GOT3 (cell line): ENCODE measurements at places on chromosomes 6 and 20.

DNA sequence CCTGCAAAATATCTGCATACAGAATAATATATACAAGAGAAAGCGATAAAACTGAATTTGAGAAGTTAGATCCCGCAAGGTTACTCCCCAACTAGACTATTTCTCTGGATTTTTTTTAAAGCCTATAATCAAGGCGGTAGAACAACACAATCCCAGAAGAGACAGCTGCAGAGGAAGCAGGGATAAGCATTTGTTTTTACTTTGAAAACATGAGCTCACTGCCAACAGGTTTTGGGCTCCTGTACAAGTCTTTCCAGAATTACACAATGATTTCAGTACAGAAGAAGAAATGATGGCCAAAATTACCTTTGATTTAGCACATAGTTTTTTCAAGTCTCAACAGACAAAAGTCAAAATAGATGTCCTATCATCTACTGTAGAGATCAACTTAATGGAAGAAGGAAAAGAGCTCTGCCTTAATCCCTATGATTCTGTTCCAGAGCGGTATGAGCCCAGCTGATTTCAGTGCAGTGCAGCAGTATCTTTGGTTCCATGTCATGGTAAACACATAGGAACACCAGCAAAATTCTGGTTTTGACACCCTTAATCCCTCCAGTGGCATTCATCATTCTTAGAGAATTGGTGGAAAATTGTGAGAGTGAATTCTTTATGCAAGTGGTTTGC is 304.3 kb downstream of the HDGFL1 start:
- no peak for DNase-seq

GRCh38 chr6:122302067-122302466 is 97.4 kb upstream of the HSF2 start:
- no peak for DNase-seq

DNA sequence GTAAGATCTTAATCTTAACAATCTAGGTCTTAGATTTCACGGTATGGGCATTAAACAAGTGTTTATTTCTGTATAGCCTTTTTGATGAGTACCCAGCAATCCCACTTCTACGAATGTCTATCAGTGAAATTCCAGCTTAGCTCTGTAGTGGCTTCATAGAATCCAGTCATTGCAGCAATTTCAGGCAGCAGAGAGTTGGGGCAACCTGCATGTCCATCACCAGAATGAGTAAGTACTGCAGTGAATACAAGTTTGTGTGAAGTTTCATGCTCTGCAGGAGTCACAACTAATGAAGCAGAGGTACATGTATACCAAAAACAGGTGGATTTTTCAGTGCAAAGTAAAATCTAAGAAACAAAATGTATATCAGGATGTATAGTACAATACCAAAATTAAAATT is 151.7 kb downstream of the OR2B2 start:
- no peak for DNase-seq

GRCh38 chr6:27770724-27771123 is 141.5 kb downstream of the OR2B2 start:
- no peak for DNase-seq

DNA sequence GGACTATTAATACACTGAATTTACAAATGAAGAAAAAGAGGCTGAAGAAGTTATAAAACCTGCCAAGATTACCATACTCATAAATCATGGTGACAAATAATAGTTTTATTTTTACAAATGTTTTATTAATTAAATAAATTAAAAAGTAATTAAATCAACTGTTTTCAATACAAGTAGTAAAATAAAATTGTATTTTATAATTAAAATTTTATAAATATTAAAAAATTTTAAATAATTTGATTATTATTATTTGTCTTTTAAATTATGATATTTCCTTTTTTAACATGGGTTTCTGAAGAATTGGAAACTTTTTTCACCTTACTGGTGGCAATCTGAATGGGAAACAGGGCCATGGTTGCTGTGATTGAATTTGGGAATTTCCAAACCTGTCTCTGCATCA is 177.3 kb upstream of the TSHZ2 start:
- DNase-seq: no peak

DNA sequence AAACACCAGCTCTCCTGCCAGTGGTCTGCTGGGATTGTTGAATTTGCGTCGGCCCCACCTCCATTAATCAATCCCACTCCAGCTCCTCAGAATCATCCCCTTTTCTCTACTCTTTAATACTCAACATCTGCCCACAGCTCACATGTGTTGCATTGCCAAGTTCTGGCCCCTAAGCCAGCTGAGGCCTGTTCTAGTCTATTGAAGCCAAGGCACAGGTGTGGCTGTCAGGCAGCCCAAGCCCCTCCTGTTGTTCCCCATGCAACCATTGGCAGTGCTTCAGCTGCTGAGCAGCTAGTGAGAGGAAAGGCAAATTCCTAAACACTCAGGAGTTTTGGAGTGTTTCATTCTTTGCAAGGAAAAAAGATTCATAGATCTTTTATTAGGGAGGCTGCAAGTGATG is 128.0 kb upstream of the NT5E start:
- DNase-seq: no peak

DNA sequence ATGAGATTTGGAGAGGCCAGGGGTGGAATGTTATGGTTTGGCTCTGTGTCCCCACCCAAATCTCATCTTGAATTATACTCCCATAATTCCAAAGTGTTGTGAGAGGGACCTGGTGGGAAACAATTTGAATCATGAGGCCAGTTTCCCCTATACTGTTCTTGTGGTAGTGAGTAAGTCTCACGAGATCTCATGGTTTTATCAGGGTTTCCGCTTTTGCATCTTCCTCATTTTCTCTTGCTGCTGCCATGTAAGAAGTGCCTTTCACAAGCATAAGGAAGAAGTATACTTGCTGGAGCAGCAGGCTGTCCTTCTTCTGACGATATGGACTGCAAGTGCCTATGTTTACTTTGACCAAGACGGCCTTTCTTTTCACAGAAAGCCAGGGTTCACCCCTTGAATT is 270.5 kb downstream of the ESR1 start:
- DNase-seq: no peak

- DNase-seq: no peak
Measured at GRCh38 chr20:38667417-38667956, 56.8 kb upstream of the SLC32A1 start.

DNA sequence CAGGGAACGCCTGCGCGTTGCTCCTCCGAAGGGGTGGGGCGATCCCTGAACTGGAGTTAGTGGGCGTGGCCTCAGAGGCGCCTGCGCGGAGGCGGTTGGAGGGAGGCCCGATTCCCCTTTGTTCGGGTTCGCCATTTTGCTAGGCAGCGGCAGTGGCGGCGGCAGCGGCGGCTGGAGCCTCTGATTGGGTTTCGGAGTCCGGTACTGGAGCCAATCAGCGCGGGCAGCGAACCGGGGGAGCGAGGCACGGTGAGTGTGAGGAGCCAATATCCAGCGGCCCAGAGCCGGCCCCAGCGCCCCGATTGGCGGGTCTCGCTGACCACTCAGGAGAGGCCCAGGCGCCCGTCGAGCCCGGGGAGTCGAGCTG is at the start of gene NFYA:
Gene NFYA, plus strand, starts transcription at position 139 of the 367 bp plus-strand sequence. CDS start 6,116 bp downstream, outside the sequence.
- DNase-seq: peak; percentile 100

- DNase-seq: no peak
Measured at GRCh38 chr6:82138075-82138791, 109.3 kb downstream of the IBTK start.

GRCh38 chr6:167442796-167443680 is 118.2 kb downstream of the TTLL2 start:
- DNase-seq: no peak

DNA sequence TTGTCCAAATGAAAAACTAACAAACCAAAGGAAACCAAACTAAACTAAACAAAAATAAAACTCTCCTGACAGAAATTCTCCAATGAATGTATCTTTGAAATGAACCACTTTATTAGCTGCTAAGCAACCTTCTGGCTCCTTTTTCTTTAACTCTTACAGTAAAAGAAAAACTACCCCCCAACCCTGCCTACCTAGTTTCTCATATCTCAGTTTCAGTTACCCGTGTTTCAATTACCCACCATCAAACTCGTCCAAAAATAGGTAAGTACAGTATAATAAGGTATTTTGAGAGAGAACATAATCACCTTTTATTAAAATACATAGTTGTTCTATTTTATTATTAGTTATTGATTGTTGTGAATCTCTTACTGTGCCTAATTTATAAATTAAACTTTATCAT is 177.4 kb upstream of the THEMIS start:
- DNase-seq: no peak

DNA sequence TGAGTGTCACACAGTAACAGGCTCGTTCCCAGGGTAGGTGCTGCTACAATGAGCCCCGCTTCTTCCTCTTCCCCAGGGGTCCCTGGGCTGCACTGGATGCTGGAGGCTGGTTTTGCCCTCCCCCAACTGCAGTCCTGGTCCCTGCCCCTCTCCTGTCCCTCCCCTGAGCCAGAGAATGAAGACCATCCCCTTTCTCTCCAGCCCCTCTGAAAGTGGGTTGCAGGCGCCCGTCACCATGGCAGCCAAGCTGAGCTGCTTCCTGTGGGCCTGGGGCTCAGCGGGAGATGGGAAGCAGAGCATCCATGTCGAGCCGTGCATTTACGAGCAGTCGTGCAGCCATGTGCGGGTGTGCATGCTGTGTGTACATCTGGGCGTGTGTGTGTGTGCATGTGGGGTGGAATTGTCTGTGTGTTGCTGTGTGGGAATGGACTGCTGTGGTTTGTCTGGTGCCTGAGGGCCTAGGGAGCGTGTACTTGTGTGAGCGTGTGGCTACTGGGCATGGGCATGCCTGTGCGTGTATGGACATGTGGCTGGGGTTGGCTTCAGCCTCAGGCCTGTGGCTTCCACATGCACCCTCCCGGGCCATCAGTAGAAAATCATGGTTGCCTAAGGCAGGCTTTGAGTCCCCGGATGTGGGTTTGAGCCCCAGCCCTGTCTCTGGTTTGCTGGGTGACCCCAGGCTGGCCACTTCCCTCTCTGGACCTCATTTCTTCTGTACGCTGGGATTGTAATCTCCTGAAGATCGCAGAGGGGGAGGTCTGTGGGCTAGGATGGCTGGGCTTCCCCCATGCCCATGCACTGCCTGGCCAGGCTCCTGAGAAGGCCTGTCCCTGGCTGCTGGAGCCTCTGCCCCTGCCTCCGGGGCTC is 48.8 kb downstream of the SRC start:
- DNase-seq: no peak

- no peak for DNase-seq
Measured at GRCh38 chr20:57553376-57554018, 7.4 kb upstream of the PCK1 start.

- no peak for DNase-seq
Measured at GRCh38 chr6:104409913-104410312, 449.8 kb downstream of the HACE1 start.

DNA sequence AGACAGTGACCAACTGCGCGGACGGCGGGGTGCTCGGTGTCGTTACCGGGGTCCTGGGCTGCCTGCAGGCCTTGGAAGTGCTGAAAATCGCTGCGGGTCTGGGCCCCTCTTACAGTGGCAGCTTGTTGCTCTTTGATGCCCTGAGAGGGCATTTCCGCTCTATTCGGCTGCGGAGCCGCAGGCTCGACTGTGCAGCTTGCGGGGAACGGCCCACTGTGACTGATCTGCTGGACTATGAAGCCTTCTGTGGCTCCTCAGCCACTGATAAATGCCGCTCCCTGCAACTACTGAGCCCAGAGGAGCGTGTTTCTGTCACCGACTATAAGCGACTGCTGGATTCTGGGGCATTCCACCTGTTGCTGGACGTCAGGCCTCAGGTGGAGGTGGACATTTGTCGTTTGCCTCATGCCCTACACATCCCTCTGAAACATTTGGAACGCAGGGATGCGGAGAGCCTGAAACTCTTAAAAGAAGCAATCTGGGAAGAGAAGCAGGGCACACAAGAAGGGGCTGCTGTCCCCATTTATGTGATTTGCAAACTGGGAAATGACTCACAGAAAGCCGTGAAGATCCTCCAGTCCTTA is 1.0 kb downstream of the MOCS3 start:
- no peak for DNase-seq

DNA sequence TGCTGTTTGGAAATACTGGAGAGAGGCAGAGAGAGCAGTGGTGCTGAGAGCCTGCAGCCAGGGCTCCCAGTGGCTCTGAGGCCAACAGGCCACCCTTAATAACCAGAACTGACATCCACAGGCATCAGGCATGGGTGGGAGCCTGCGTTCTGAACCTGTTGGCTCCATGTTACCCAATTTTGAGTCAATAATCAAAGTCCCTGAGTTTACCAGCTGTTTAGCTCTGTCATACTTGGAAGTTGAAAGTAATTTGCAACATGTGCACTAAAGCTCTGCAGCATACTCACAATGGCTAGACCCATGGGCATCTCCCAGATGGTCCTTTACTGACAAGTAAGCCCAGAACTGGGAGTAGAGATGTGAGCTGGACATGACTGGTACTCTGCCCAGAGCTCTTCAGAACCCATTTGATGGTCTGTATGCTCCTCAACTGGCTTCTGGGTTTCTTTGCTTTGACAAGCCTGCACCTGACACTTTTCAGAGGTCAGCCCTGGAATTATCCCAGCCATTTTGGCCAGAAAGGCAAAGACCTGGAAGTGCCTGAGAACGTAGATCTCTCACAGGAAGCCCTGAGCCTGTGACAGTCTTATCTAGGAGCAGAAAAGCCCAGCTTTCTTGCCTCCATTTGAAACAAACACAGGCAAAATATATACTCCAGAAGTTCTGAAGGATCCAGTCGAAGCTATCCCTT is 122.4 kb upstream of the CITED2 start:
- DNase-seq: no peak

DNA sequence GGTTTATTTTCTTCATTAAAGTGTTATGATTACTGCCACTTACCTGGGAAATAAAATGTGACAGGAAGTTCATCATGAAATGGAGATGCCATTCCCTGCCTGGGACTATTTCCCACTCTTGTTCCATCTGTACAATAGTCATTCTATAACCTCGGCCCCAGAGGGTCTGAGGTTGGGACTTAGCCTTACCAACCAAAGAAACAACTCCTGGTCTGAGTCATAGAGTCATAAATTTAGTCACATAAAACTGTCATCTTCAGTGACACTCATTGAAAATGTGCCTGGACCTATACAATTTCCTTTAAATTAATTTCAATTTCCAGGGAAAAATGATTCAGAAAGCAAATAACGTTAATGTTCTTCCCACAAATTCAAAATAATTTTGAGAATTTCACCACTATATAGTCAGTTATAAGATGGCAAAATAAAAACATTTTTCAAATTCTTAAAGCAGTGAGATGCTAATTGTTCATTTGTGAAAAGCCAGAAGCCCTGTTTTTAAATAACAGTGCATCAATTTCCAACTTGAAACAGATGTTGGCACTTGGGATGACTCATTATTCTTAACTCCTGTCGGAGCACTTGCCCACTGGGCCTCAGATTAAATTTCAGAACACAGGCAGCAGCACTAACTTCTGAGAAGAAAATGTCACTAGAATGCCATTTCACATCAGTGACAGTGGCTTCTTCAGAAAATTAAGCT is 201.2 kb upstream of the SMLR1 start:
- no peak for DNase-seq

GRCh38 chr6:52519618-52520017 is 57.2 kb downstream of the TRAM2 start:
- DNase-seq: no peak
